ENCODE measurements at places on chromosomes 12 and 14. TPM values are rescaled to one million over a fixed set of nuclear protein-coding genes. Genes with fewer than 3 reads are reported as not detected.

DNA sequence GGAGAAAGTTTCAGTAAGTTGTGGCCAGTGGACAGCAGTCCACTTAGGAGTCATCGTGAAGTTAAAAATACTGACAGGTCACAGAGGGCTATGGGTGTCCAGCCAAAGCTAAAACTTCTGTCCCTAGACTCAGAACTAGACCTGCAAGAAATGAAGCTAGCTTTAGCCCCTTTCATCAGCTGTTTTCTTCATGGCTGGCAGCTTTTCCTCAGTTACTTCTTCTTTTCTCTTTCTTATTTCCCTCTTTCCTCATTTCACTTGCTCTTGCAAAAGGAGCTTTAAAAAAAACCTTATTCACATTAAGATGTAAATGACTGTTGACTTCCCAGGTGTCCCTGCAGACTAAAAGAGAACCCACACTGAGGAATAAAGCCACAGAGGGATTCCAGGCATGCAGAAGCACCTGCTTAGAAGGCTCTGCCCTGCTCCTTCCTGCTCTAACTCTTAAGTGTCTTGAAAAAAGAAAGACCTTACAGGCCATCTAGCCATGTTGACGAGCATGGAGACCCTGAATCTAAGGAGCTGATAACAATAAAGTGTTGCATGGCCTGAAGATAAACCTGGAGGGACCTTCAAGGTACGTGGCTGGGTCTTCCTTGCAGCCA is 69.7 kb upstream of the CCND2 start:
- no peak overlapping the region for H3K4me3 ChIP-seq
- no peaks in the 10 kb centered on the region for H3K4me1 ChIP-seq
- H3K27ac ChIP-seq: no peak overlapping the region
- no peaks in the 10 kb centered on the region for H3K27me3 ChIP-seq

DNA sequence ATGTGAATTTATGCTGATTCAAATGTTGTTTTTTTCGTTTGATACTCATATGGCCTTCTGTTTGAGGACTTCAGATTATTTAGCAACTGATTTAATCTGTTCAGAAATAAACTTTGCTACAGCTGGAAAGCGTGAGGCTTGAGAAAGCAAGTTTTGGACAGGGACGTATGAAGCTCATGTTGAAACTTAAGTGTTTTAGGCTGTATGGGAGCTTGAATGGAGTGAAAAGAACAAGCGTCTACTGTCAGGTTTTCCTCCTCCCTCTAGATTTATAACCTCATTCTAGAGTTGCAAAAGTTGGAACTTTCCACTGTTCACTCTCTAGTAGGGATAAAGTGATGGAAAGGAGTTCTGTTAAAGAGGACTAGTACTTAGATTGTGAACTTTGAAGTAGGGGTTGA is 1.0 kb downstream of the PRPF39 start:
- no peak for DNase-seq
- no peaks in the 10 kb centered on the region for H3K27me3 ChIP-seq
- H3K36me3 ChIP-seq: no peaks in the 10 kb centered on the region
- H3K4me3 ChIP-seq: peak overlapping the region; percentile 79
- H3K27ac ChIP-seq: peak overlapping the region; percentile 88

- H3K4me3 ChIP-seq: no peak overlapping the region
- no peaks in the 10 kb centered on the region for H3K27me3 ChIP-seq
- peaks cover 6% of the 10 kb centered on the region for H3K4me1 ChIP-seq
- no peak overlapping the region for H3K27ac ChIP-seq
- no peak for DNase-seq
- no peaks in the 10 kb centered on the region for H3K36me3 ChIP-seq
These were observed 2.3 kb downstream of the SDSL start for GRCh38 chr12:113424456-113424855.

DNA sequence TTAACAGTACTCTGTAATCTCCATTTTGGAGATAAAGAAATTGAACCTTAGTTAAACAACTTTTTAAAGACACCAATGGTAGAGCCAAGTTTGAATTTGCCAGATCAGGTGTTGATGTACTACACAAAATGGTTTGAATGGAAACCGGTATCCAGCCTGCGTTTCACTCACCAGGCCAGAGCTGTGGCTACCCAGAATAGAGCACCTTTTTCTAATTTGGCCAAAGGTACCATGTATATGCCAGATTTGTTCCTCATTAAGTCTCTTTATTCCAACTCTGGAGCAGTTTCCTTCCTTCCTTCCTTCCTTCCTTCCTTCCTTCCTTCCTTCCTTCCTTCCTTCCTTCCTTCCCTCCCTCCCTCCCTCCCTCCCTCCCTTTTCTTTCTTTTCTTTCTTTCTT is 39.3 kb downstream of the PALS1 start:
- no peaks in the 10 kb centered on the region for H3K27me3 ChIP-seq
- no peak overlapping the region for H3K4me3 ChIP-seq
- no peak overlapping the region for H3K27ac ChIP-seq
- no peak for DNase-seq

GRCh38 chr12:12159988-12160387 is 89.2 kb downstream of the BCL2L14 start:
- H3K27me3 ChIP-seq: no peaks in the 10 kb centered on the region
- DNase-seq: no peak
- no peaks in the 10 kb centered on the region for H3K36me3 ChIP-seq
- H3K4me1 ChIP-seq: peaks cover 23% of the 10 kb centered on the region

- no peak overlapping the region for H3K4me3 ChIP-seq
- no peaks in the 10 kb centered on the region for H3K27me3 ChIP-seq
These were observed 225.5 kb downstream of the EPS8 start for GRCh38 chr12:15563663-15564062.

DNA sequence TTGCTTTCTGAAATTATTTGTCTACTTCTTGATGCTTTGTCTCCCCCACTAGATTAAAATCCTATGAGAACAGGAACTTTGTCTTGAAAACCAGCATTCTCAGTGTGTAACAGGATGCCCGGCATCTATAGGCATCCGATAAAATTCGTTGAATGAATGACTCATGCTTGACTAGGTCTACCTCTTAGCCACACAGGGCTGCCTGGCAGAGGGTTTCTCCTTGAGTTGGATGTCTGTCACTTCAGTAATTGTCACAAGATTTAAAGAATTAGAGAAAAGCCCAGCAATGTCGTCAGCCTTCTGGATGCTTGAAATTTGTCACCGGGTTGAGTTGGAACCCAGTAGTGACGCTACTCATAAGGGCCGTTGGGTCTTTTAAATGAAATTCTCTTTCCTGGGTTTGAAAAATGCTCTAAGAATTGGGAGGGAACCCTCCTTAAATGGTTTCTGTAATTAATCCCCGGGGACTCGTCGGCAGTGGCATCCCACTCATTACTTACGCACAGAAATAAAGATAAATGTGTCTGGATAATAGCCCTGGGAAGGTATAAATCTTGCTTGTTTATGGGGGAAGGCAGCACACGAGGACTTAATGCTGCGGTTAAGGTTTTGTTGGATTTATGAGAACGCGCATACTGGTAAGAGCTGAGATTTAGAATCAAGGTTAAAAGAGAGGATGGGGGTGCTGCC is 194.1 kb downstream of the AACS start:
- no peaks in the 10 kb centered on the region for H3K27me3 ChIP-seq
- H3K27ac ChIP-seq: no peak overlapping the region
- no peak overlapping the region for H3K4me3 ChIP-seq
- H3K4me1 ChIP-seq: no peaks in the 10 kb centered on the region

GRCh38 chr14:24259282-24260025 is 3.5 kb downstream of the TGM1 start:
- no peaks in the 10 kb centered on the region for H3K27me3 ChIP-seq
- DNase-seq: no peak
- peaks cover 11% of the 10 kb centered on the region for H3K4me1 ChIP-seq
- no peak overlapping the region for H3K4me3 ChIP-seq

- H3K4me3 ChIP-seq: no peak overlapping the region
- peaks cover 4% of the 10 kb centered on the region for H3K36me3 ChIP-seq
- H3K27me3 ChIP-seq: no peaks in the 10 kb centered on the region
- H3K4me1 ChIP-seq: peaks cover 15% of the 10 kb centered on the region
- no peak overlapping the region for H3K27ac ChIP-seq
- DNase-seq: no peak
These were observed 47.8 kb downstream of the FERMT2 start for GRCh38 chr14:52902971-52903619.

- no peak for DNase-seq
- no peaks in the 10 kb centered on the region for H3K27me3 ChIP-seq
- no peak overlapping the region for H3K4me3 ChIP-seq
- no peaks in the 10 kb centered on the region for H3K36me3 ChIP-seq
- H3K4me1 ChIP-seq: peaks cover 4% of the 10 kb centered on the region
These were observed 175.5 kb downstream of the AEBP2 start for GRCh38 chr12:19614601-19615383.

GRCh38 chr14:22289570-22289969 is 299.5 kb downstream of the DAD1 start:
- DNase-seq: no peak
- no peaks in the 10 kb centered on the region for H3K4me1 ChIP-seq
- no peaks in the 10 kb centered on the region for H3K36me3 ChIP-seq
- H3K4me3 ChIP-seq: no peak overlapping the region
- H3K27me3 ChIP-seq: no peaks in the 10 kb centered on the region
- no peak overlapping the region for H3K27ac ChIP-seq

GEMIN2 gene
- 25.5 TPM for total RNA-seq

PRKD1 gene
- 11.8 TPM for total RNA-seq

KLHL28 gene
- 12.8 TPM for total RNA-seq

All from vagina (tissue), 2 donors.